ENCODE measurements at places on chromosomes 4 and X.

DNA sequence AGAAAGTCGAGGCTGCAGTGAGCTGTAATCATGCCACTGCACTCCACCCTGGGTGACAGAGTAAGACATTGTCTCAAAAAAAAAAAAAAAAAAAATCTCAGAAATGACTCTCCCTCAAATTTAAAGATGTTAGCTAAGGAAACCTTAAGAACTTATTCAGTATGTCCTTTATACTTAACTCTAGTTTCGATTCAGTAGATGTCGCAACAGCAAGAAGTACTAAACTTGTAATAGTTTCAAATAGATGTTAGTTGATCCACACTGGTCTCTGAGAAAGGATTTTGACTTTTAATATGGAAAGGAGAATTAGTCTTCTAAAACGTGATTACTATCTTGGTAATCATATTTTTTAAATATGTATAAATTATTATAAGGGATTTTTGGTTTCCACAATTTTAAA, 29.6 kb downstream of the NKX3-2 start:
- DNase-seq, result no peak

GRCh38 chr4:55530691-55531090, 16.0 kb downstream of the CLOCK start:
- no peak for DNase-seq

DNA sequence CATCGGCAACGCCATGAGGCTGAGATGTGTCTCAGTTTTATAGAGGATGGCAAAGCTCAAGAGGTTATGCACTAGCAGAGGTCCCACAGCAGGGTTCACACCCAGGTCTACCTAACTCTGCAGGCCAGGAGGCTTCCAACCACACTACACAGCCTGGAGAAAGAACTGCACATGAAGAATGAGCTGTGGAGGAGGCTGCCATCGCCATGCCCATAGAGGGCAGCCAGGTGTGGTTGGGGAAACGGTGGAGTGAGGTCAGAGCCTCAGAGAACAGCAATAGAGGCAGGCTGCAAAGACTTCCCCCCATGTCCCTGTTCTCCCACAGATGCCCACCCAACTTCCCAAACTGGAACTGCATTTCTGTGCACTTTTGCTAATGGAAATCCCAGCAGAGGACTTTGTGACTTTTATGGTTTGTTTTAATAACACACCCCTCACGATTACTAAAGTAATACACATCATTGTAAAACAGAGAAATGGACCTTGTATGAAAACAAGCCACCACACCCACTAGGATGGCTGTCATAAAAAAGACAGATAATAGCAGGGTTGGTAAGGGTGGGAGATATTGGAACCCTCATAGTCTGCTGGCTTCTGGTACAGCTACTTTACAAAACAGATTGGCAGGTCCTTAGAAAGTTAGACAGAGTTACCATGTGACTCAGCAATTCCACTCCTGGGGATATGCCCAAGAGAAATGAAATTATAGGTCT, 58.9 kb upstream of the PROM1 start:
- no peak for DNase-seq

- no peak for DNase-seq
Measured at GRCh38 chr4:1271686-1272085, 18.0 kb upstream of the MAEA start.

DNA sequence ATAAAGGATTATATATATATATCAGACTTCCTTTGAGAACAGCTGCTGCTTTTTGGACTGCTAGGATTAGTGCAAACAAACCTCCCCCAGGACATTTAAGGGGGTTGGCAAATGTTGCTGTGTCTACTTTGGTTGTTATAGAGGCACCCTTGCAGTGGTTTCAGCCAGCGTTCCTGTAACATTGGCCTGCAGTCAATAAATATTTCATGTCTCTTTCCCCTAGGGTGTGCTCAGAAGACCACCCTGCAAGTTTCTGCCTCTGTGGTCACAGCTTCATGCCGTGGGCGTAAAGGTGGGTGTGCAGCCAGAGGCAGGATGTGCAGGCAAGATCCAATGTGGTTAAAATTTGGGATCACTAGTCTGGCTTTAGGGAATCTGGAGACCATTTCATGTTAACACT, 28.9 kb downstream of the FGF5 start:
- DNase-seq, result no peak

All from urinary bladder (tissue), 4 donors.